ENCODE measurements at places on chromosomes 5 and 9.

DNA sequence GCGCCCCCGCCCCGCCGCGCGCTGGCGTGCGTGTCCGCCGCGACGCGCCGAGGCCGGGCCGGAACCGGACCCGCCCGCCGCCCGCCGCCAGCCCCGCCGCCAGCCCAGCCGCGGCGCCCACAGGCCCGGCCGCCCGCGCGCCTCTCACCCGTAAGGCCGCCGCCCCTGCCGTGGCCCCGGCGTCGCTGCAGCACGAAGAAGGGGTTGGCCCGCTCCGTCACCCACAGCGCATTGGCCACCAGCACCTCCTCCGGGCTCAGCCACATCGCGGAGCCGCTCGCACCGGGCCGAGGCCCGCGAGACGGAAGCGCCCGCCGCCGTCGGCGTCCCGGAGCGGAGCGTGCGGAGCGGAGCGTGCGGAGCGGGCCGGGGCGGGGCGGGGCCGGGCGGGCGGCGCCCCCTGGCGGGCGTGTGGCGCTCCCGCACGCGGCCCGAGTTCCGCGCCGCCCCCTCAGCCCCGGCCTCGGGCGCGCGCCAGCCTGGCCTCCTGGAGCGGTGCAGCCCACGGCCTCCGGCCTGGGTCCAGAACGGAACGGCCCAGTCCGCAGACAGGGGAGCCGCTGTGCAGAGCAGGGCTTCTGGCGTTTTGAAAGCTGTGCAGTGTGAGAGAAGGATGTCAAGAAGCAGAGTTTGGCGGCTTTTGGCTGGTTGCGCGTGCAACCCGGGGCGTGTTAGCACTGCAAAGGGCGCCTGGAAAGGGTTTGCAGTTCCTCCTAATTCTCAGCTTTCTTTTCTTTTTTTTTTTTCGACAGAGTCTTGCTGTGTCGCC lies at the start of gene TBC1D9B:
Gene TBC1D9B, minus strand, starts transcription at position 342 of the 769 bp plus-strand sequence. Its CDS starts 76 bp downstream, at position 266.
- peak; percentile 88 for DNase-seq

- no peak for DNase-seq
These were observed 95.8 kb downstream of the ALDH1A1 start for GRCh38 chr9:72856972-72857623.

- DNase-seq: no peak
These were observed 2.0 kb upstream of the RXFP3 start for GRCh38 chr5:33934176-33934575.

DNA sequence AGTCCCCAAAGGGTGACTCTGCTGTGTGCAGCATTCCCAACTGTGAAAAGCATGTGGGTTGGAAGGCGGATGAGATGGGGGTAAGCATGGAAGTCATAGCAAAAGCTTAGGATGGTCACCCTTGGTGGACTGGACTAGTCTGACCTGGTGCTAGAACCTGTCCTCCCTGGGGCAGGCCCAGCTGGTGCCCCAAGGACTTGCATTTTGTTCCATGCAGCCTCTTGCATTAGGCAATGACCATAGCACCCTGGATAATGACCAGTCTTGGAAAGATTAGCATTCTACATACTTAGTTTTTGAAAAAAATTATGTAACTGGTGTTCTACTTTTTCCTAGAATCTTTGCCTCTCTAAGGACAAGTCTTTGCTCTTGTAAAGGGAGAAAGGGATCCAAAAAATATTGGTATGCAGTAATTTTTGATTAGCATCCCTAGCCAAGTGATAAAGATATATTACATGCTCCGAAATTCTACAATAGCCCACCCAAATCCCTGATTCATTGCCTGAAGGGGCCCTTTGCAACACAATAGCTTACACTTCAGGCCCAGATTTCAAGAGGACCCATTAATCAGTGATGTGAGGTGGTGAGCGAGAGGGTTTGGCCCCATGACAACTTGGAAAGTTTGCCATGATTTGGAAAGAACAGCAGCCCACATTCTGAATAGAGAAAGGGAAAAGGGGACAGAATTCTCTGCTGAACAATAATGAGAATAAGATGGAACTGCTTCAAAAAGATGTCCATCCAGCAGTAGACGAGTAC lies 93.3 kb upstream of the CD180 start:
- DNase-seq: peak; percentile 89

- no peak for DNase-seq
These were observed 160.6 kb upstream of the SHB start for GRCh38 chr9:38229504-38230155.

- DNase-seq: no peak
These were observed 124.6 kb downstream of the ACER2 start for GRCh38 chr9:19533373-19533772.

DNA sequence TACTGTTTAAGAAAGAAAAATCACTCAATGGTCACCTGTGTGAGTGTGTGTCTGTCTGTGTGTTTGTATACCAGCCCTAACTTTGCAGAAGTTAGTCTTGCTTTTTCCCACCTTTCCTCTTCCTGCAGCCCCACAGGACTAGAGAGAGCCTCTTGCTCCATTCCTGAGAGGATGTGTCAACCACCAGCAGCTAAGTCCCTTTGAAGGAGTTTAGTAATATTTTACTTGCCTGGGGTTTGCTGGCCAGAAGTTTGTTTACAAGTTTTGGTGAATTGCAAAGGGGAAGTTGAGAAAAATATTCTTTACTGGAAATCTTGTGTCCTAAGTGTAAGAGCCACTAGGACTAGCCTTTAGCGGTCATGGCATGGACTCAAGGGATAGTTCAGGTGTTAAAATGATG lies 316.2 kb downstream of the BRINP1 start:
- no peak for DNase-seq

- no peak for DNase-seq
These were observed 154.2 kb upstream of the TYRP1 start for GRCh38 chr9:12538842-12539579.

- DNase-seq: no peak
These were observed 128.6 kb downstream of the PJA2 start for GRCh38 chr5:109281136-109281690.

GRCh38 chr5:153402550-153402949 lies 87.9 kb upstream of the GRIA1 start:
- no peak for DNase-seq

DNA sequence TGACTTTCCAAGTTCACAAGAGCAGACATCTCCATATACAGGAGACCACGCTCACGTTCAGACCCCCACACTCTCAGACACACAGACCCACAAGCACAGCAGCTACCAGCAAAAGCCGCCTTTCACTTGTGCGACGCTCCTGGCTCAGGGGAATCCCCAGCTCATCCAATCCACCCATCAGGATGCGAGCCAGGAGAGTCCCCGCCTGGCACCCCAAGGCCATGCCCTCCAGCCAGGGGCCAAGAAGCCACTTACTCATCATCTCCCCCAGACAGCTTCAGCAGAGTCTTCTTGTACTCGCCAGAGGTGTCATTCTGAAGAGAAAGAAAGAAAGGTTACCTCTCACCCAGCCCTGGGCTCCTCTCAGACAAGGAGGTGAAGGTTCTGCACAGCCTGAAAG lies 29.7 kb downstream of the ANXA6 start:
- no peak for DNase-seq

GRCh38 chr5:126122942-126123341 lies 300.3 kb upstream of the GRAMD2B start:
- no peak for DNase-seq

DNA sequence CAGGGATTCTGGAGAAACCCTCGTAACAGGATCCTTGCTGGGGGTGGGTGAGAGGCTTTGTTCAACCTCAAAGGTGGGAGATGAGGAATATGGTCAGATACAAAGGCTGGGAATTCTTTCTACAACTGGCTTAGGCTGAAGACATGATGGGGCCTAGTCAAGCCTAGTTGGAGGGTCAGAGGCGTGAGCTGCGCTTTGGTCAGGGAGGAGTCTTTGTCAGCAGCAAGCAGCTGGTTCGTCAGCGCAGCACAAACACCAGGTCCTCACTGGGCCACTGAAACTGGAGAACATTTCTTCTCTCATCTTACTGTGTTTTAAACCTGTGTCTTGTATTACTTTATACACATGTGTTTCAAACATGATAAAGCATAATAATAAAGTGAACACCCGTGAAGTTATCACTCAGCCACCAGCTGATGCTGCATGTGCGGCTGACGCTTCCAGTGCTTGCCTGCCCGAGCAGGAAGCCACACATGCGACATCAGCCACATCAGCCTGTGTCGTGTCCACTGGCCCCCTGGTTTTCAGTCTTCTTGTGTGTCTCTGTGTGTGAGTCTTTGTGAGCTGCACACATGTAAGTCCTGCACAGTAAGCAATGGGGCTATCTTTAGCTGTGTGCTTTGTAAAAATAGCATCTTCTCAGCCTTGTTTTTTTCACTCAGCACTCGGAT lies 81.5 kb downstream of the WNK2 start:
- DNase-seq: peak; percentile 29

DNA sequence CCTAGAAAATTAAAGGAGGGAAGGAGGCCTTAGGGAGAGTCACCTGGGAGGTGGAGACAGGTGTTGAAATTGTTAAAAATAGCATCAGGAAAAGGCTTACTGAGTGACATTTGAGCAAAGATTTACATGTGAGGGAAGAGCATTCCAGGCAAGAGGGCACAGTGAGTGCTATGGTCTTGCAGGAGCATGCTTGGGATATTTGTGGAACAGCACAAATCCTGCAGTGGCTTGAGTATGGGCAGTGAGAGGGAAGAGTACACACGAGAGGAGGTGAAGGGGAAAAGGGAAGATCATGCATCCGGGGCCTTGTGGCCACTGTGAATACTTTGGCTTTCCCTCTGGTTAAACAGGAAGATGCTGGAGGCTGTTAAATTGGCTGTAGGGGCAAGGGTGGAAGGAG lies 36.6 kb downstream of the ACER2 start:
- no peak for DNase-seq

GRCh38 chr5:145520335-145520734 lies 314.8 kb downstream of the PRELID2 start:
- DNase-seq: no peak
